ENCODE measurements at places on chromosomes 2 and 18.

- DNase-seq, result peak; percentile 51
These were observed 49.7 kb upstream of the ODC1 start for GRCh38 chr2:10497797-10498251.

DNA sequence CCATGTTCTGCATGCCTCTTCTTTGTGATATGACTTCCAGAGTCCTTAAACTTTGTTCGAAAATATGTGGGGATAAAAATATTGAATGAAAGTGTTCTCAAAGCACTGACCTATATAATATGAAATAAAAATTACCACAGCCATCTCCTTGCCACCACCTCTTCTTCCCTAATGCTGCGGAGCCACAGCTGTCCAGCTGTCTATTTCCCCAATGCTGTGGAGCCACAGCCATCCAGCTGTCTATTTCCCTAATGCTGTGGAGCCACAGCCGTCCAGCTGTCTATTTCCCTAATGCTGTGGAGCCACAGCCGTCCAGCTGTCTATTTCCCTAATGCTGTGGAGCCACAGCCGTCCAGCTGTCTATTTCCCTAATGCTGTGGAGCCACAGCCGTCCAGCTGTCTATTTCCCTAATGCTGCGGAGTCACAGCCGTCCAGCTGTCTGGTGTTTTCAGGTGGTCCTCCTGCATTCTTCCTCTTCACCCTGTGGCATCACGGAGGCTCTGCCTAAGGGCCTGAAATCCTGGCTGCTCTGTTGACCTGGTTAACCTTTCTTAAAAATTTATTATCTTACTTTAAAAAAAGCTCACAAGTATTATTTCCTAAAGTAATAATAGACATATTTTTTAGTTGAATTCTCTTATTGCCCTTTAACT is 266.1 kb upstream of the MEX3C start:
- no peak for DNase-seq

GRCh38 chr18:28767727-28768211 is 590.8 kb upstream of the CDH2 start:
- DNase-seq, result peak; percentile 40

- DNase-seq, result no peak
These were observed 131.4 kb downstream of the ZNF236 start for GRCh38 chr18:76953583-76954233.

- DNase-seq, result no peak
These were observed 27.5 kb downstream of the MAP3K2 start for GRCh38 chr2:127360242-127360641.

GRCh38 chr18:473802-474201 is 26.7 kb downstream of the COLEC12 start:
- DNase-seq, result no peak

All from COLO829 (cell line).